ENCODE measurements at places on chromosomes 1 and 21. TPM values are rescaled to one million over a fixed set of nuclear protein-coding genes. Genes with fewer than 3 reads are reported as not detected.

The WNT3A gene
- total RNA-seq = not detected

The ZBTB17 gene
- total RNA-seq = 24.9 TPM

The RPTN gene
- not detected for total RNA-seq

DNA sequence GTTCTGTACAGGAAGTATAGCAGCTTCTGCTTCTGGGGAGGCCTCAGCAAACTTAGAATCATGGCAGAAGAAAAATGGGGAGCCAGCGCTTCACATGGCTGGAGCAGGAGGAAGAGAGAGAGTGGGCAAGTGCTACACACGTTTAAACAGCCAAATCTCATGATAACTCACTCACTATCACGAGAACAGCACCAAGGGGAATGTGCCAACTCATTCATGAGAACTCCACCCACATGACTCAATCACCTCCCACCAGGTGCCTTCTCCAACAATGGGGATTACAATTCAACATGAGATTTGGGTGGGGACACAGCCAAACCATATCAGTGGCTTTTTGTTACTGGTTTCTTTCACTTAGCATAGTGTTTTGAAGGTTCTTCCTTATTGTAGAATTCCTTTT, 138.6 kb downstream of the SYT14 start:
- no peaks in the 10 kb centered on the region for H3K4me1 ChIP-seq
- no peaks in the 10 kb centered on the region for H3K36me3 ChIP-seq
- H3K27me3 ChIP-seq = no peaks in the 10 kb centered on the region
- no peak overlapping the region for H3K27ac ChIP-seq

Data from colonic mucosa (tissue), 4 donors.